ENCODE measurements at places on chromosomes 7 and 10.
A peak's percentile ranks its signal among the peaks of the same experiment; 100 is the strongest.

DNA sequence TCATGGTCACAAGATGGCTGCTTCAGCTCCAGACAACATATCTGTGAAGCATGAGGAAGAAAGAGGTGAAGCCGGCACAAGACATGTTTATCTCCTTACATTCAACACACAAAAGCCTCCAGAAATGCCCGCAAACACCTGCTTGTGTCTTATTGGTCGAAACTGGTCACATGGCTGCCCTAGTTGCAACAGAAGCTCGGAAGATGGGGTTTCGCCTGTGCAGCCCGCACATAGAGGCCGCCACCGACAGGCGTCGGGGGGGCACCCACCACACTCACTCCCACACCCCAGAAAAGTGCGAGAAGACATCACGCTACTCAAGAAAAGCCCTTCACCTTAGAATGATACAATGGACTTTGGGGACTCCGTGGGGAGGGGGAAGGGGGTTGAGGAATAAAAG lies 63.0 kb upstream of the MGMT start:
- no peak for DNase-seq

GRCh38 chr10:102580230-102580629 lies 64.0 kb upstream of the TRIM8 start:
- no peak for DNase-seq

GRCh38 chr10:125166658-125167057 lies 6.3 kb upstream of the CTBP2 start:
- no peak for DNase-seq

- no peak for DNase-seq
Observed at GRCh38 chr10:78688901-78689583, 379.7 kb upstream of the ZMIZ1 start.

GRCh38 chr10:51615764-51616298 lies 83.6 kb downstream of the CSTF2T start:
- DNase-seq: no peak

GRCh38 chr10:21403256-21404015 lies 122.0 kb downstream of the SKIDA1 start:
- DNase-seq: no peak

GRCh38 chr10:3783682-3784432 lies 1.2 kb downstream of the KLF6 start:
- peak; percentile 81 for DNase-seq

DNA sequence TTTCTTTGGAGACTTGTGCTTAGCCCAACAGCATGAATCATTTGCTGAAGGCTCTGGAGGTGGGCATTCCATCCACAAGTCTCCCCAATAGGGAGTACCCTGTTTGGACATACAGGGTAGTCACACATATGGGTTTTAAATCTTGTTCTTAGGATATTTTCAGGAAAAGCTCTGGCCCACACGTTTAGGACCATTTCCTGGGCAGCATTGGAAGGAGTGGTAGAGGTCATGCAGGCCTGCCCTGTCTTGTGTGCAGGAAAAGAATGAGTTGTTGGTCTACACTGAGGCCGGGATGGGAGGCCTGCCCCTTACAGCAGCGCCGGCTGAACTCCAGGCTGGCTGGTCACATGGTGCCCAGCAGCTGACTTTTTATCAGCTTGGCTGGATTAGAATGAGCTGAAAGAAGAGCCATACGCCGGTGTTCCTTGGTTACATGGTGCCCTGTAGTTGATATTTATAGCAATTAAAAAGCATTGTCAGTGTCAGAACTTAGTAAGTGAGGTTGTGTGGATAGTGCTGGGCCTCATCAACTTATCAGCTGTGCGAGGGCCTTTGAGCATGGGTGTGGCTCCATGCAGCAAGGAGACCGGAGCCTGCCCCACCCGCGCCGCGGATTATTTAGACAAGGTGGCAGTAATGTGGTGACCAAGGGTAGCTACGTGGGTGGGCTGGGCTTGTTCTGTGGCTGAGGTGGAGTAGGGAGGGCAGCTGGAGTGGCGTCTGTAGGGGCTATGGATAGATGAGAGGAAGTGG lies 28.6 kb downstream of the OGDH start:
- no peak for DNase-seq

GRCh38 chr10:122286867-122287266 lies 15.8 kb downstream of the BTBD16 start:
- DNase-seq: peak; percentile 38

DNA sequence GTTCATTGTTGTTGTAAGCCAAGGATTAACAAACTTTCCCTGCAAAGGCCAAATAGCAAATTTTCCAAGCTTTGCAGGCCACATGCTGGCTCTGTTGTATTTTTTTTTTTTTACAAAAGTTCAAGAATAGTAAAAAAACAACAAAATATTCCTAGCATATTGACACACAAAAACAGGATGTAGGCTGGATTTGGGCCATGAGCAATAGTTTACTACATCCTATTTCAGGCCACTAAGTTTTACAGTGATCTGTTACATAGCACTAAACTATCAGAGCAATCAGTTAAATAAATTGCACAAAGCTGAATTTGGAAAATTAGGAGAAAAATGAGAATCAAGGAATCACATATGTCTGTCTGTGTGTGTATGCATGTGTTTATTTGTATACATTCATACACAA lies 491.8 kb upstream of the GHITM start:
- DNase-seq: no peak

- DNase-seq: no peak
Observed at GRCh38 chr10:103507235-103508191, 14.0 kb downstream of the NEURL1 start.

GRCh38 chr10:100554902-100555301 lies 19.2 kb downstream of the HIF1AN start:
- no peak for DNase-seq

DNA sequence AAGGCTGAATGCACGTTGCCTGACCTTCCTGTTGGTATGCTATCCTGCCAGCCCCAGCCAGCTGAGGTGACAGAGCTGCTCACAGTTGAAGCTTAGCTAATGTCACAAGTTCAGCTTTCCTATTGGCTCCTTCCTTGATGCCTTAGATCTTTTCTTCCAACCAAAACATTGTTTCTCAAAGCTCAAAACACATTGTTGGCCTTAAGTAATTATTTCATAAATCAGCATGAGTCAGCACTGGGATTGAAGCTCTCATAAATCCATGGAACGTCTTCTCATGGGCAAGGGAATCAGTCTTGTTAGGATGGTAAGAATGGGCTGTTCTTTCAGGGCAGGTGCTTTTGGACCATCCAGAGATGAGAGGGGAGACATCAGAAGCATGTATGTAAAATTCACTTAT lies 128.1 kb upstream of the SAMD8 start:
- no peak for DNase-seq

DNA sequence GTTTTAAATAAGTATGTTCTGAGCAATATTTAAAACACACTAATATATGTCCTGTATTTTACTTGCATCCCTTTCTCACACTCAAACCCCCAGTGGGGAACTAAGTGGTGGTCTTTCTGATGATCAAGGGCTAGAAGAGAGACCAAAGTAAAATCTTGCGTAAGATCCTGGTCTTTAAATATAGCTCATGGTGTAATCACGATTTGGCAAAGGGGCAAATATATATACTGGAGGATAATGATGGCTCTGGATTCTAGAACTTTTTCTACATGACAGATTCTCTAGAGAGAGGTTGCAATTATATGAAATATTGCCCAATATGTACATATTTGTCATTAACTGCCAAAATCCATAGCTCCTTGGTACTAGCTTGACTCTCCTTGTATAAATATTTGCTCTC lies 438.3 kb downstream of the NXPH1 start:
- DNase-seq: no peak

Measured in fibroblast of skin of left biceps (primary cell).